ENCODE measurements at places on chromosomes 12 and 14.

DNA sequence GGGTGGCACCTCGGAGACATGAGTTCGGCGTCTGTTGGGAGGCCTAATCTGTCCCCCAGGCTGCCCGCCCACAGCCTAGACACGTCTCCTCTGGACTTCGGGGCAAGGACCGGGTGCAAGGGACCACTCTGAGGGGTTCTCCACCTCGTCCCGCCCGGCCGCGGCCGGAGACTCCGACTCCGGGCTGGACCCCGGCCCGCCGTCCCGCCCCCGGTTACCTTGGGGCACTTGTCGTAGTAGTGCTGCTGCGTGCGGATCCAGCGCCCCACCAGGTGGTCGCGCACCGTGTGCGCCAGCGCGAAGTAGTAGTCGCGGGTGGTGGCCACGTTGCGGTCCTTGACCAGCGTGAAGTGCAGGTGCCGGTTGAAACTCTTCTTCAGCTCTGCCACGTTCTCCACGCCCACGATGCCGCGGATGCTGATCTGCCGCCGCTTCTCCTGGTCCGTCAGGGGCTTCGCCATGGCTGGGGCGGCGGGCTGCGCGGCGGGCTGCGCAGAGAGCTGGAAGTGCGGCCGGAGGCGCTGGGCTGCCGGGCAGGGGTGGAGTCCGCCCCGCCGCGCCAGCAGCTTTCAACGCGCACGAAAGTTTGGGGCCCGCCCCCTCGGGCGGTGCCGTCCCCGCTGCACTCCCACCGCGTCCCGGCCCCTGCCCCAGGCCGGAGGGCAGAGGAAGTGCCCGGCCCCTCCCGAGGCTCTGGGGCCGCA lies at the start of gene PYGL:
Gene PYGL (minus strand): TSS at position 541 of the 704 bp plus-strand sequence. CDS start 80 bp downstream, at position 461.
- DNase-seq: peak; percentile 78

- no peak for DNase-seq
These were observed 1.3 kb upstream of the DYNC1H1 start for GRCh38 chr14:101963052-101963451.

DNA sequence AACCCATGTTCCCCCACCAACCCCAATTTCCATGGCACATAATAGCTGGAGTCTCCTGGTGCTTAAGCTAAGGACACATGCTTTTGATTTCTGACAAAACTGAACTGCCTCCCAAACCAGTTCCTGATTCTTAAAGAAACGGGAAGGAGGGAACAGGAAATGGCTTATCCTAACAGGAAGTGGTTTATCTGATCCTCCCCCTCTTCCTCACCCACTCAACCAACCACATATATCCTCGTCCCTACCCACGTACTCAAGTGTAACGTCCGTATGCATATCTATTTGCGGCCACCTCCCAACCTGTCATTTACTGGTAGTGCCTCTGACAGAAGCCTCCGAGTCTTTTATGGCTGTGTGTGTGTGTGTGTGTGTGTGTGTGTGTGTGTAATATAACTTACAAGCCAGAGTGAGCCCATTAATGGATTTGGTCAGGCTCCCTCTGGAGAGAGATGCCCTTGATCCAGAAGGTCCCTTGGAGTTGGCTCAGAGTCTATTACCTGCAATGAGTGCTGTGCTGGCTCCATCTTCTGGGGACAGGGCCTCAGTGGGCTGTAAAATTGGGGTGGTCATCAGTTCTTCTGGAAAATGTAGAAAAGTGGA lies 7.7 kb downstream of the DAZAP2 start:
- DNase-seq: no peak

- no peak for DNase-seq
These were observed 8.0 kb downstream of the SNW1 start for GRCh38 chr14:77752799-77753516.

DNA sequence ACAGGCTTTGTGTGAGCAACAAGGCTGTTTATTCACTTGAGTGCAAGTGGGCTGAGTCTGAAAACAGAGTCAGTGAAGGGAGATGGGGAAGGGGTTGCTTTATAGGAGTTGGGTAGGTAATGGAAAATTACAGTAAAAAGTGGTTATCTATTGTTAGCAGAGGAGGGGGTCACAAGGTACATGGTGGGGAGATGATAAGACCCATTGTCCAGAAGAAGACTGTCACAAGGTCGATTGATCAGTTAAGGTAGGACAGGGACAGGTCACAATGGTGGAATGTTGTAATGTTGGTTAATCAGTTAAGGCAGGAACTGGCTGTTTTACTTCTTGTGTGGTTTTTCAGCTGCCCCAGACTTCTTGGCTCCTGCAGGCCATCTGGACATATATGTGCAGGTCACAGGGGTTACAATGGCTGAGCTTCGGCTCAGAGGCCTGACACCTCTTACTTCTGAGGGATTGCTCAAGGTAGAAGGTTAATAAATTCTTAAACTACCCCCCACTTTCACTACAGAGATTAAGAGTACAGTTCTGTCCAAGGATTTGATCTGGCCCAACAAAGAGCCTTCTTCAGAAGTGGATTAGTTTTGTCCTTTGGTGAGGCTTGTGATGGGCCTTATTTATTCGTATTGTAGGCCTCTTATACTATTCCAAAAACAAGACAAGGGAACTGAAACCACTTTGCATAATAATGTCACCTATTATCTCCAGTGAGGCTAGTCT lies 13.8 kb upstream of the DHRS4 start:
- DNase-seq: no peak

DNA sequence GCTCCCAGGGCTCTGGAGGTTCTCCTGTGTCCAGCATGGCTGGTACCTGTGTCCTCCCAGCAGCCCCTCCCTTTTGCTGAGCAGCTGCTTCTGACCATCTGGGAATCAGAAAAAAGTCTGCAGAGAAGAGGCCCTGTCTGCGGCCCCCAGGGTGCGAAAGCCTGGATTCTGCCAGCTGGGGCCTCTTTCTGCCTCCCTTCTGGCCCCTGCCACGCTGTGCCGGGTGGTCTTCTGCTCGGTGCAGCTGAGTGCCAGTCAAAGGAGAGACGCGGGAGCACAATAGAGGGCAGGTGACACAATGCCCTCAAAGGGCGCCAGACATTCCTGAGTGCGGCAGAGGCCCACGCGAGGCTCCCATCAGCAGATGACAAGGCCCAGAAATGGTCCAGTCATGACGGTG lies 12.6 kb downstream of the BTBD6 start:
- DNase-seq: no peak

- no peak for DNase-seq
These were observed 15.5 kb downstream of the SYT1 start for GRCh38 chr12:78880078-78880477.

GRCh38 chr12:13200841-13201240 lies 4.3 kb downstream of the EMP1 start:
- DNase-seq: no peak

GRCh38 chr14:75311356-75311755 lies 32.7 kb downstream of the FOS start:
- no peak for DNase-seq

GRCh38 chr12:21662122-21662792 lies 4.6 kb upstream of the LDHB start:
- DNase-seq: no peak

DNA sequence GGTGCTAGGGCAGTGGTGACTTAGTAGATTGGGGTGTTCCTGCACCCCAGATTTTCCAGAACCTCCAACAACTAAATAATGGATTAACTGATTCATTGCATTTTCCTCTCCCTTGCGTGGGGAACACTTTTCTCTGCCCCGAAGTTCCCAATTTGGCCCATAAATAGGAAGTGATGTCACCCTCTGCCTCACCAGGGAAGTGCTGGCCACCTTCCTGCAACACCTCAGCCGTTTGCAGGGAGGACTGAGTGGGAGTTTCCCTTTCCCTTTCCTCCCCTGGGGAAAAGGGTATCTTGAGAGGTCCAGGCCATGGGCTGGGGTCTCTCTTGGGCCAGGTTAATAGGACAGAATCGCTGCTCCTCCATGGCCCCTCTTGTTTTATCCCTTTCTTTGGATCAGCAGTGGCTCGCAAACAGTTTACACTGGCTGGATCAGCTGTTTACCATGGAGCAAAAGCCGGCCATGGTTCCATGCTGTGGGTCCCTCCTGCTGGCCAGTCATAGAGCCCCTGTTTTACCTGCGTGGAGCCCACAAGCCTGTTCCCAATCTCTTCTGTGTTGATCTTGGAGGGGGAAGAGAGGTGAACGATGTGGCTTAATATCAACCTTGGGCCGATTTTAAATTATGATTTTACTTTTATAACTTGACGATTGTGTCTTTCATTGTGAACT lies 91.6 kb upstream of the VRK1 start:
- DNase-seq: no peak

GRCh38 chr14:43778570-43778936 lies 728.5 kb downstream of the FSCB start:
- no peak for DNase-seq

DNA sequence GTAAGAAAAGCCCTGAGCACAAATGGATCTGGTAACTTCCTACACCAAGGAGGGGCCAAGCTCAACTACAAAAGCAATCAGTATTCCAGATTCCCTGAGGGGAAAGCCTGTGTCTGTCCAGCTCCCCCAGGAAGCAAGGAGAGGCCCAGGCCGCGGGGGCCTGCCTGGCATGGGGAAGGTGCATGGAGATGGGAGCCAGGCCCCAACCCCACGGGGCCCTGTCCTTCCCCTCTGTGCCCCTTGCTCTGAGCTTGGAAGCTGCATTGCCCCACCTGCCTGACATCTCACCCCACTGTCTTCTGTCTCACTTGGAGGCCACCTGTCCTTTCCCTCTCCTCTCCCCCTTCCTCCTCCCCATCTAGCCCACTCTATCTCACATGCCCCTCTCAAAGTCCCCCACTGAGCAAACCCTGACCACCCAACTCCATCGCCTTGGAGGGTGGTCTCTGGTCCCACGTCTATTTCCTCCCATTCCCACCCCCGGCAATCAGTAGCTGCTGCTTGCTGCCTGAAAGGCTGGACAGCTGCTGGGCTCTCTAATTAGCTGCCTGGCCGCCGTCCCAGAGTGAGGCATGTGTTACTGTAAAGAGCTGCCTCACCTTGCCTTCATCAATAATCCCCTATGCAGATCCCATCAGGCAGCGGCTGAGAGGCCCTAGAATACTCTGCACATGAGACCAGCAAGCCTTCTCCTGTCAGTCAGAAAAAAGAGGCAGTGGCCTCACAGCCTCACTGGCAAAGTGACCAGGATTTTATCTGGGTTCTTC lies 3.4 kb upstream of the TMEM229B start:
- no peak for DNase-seq

DNA sequence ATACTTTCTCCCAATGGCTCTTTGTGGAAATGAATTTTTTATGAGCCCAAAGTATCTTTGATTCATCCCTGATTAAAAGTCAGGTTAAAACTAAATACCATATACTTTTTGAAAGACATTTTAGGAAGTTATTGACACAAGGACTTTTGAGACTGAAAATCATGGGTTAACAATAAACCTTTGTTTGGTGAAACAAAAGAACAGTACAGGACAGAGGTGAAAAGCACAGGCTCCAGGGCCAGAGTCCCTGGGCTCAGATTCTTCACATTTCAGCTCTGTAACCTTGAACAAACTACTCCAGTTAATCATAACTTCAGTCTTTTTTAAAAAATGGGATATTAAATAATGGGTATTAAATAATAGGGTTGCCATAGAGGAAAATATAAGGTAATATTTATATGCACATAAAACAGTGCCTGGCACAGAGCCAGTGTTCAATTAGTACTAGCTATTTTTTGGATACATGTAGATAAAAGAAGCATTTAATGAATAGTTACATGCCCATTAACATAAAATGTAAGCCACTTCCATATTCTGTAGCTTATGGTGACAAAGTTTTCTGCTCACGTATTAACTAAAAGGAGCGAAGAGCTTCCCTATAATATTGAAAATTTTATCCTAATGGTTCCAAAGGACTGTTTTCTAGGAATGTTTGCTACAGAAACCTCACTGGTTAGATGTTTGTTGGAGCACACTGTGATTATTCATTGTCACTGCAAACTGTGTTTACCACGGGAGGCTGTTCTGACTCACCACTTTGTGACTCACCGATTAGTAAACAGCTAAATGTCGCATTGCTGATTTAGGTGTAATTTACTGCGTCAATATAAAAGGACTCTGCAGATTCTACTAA lies 255.4 kb downstream of the DAD1 start:
- no peak for DNase-seq

DNA sequence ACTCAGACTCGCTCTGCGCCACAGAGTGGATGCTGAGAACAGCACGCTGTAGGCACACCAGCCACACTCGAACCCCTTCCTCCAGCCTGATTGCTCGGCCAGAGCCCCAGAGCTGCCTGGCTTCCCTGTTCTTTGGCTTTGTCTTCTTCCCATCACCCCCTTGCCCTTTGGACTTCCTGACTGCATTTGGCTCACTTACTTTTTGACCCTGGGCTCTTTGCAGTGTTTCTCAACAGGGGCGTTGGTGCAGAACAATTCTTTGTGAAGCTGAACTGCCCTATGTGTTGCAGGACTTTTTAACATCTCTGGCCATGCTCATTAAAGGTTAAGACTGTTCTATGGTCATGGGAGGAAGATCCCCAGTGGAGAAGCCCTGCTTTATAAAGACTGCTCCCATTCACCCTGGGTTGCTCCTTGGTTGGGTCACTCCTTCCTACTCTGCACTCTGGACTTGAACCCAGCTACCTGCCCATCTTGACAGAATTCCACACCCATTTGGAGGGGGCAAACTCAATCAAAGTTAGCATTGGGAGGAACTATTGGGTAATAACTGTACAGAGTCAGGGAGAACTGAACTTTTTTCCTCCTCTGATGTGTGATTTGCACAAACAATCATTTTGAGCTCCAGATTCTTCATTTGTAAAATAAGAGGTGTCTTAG lies 127.7 kb upstream of the PLEKHG7 start:
- no peak for DNase-seq

DNA sequence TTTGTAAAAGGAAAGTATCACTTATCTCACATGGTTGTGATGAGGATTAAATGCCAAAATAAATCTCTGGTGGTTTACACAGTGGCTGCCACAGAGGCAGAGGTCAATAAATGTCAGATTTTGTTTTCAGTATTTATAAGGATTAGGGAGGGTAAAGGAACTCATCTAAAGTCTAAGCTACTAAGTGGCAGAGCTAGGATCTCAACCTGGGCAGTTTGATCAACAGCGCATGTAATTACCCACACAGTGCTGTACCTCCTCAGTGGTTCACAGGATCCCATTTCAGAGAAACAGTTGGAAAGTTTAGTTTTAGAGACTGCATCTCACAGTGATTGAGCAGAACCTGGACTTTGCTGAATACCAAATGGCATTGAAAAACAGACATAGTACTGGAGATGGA lies 44.9 kb upstream of the RIC8B start:
- no peak for DNase-seq

DNA sequence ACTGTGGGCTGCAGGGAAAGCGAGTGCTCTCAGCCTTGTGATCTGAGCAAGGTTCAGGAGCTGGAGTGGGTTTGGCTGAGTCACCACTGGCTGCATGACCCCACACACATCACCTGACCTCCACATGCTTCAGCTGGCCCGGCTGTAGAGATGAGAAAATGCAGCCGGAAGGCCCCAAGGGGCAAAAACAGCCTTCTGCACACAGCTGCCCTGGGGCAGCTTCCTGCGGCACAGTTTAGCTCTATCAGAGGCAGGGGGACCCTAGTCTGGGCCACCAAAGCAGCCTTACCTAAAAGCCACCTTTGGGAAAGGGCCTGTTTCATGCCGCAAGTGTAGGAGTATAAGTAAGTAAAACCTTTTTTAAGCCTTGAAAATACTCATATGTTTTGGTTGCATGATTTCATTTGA lies 123.3 kb downstream of the SSPN start:
- no peak for DNase-seq

- DNase-seq: no peak
These were observed 692 bp upstream of the COX14 start for GRCh38 chr12:50111395-50111692.

Measured in WTC11 (cell line).